Astrocyte of the spinal cord (primary cell): ENCODE measurements at places on chromosomes 6 and 20.
A peak's percentile ranks its signal among the peaks of the same experiment; 100 is the strongest.

- no peak for DNase-seq
Measured at GRCh38 chr20:52279706-52280105, 88.1 kb upstream of the ZFP64 start.

DNA sequence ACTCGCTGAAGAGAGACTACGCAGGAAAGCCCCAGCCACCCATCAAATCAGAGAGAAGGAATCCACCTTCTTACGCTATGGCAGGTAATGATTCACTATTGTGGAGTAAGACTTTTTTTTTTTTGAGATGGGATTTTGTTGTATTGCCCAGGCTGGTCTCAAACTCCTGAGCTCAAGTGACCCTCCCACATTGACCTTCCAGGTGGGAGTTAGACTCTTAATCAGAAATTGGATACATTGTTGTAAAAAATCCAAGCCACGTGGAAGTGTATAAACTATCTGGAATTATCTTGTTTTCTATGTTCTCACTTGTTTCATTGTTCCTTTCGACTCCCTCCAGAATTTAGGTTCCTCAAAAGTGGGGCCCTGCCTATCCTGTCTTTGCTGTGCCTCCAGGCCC is 6.8 kb downstream of the NQO2 start:
- no peak for DNase-seq

- peak; percentile 49 for DNase-seq
Measured at GRCh38 chr6:15551798-15552197, 111.0 kb downstream of the DTNBP1 start.

- DNase-seq: no peak
Measured at GRCh38 chr6:36350082-36350481, 13.4 kb upstream of the BNIP5 start.

GRCh38 chr20:61082720-61083119 is 169.3 kb upstream of the CDH4 start:
- DNase-seq: no peak

GRCh38 chr6:149190224-149190831 is 127.2 kb upstream of the TAB2 start:
- peak; percentile 37 for DNase-seq

GRCh38 chr6:30763618-30764489 is 19.5 kb upstream of the IER3 start:
- DNase-seq: peak; percentile 84

GRCh38 chr6:111921103-111921502 is 47.9 kb upstream of the FYN start:
- no peak for DNase-seq

DNA sequence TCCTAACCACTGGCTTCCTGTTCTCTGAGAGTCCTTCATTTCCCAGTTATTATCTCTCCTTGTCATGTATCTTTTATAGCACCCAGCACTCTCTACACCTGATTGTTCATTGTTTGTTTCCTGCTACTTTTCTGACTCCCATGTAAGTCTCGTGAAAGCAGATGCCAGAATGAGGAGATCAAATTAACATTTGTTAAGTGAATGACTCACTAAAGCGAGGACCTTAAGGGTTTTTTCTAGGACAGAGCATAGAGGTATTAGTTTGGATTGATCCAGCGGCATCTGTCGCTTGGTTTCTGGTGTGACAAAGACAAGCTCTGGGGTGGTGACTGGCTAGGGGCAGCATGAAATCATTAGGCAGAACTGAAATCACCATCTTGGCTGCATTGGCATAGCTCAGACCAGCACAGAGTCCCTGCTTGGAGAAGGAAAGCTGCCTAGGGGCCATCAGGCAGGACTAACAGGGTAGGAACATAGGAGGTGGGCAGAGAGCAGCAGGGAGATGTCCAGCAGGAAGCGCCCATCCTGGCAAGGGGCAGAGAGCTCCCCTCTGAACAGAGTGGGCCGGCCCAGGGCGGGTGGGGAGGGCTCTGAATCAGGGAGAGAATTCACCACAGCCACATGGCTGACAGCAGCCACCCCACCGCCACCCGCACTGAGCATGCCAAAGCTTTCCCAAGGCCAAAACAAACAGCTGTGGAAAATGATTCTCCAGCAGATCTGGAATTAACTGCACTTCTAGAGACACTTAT is 97.1 kb upstream of the CEP85L start:
- peak; percentile 72 for DNase-seq

DNA sequence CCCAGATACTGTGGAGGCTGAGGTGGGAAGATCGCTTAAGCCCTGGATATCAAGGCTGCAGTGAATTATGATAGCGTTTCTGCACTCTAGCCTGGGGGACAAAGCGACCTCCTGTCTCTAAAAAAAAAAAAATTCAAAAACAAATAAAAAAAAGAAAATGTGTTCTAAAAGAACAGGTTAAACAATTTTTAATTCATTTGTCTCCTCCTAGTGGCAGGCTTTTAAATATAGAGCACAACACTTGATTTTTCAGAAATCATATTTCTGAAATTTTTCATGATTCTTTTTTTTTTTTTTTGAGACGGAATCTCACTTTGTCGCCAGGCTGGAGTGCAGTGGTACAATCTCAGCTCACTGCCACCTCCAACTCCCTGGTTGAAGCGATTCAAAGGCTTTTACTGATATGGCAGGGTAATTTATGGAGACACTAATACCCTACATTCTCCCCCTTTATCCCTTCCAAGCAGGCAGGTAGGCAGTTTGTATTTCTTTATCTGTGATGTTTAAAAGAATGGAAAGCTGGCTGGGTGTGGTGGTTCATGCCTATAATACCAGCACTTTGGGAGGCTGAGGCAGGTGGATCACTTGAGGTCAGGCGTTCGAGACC is 8.7 kb upstream of the GTF3C6 start:
- peak; percentile 51 for DNase-seq

- peak; percentile 90 for DNase-seq
Measured at GRCh38 chr6:154301839-154302752, 54.5 kb downstream of the IPCEF1 start.

GRCh38 chr20:9354579-9354978 is 159.8 kb upstream of the LAMP5 start:
- no peak for DNase-seq

DNA sequence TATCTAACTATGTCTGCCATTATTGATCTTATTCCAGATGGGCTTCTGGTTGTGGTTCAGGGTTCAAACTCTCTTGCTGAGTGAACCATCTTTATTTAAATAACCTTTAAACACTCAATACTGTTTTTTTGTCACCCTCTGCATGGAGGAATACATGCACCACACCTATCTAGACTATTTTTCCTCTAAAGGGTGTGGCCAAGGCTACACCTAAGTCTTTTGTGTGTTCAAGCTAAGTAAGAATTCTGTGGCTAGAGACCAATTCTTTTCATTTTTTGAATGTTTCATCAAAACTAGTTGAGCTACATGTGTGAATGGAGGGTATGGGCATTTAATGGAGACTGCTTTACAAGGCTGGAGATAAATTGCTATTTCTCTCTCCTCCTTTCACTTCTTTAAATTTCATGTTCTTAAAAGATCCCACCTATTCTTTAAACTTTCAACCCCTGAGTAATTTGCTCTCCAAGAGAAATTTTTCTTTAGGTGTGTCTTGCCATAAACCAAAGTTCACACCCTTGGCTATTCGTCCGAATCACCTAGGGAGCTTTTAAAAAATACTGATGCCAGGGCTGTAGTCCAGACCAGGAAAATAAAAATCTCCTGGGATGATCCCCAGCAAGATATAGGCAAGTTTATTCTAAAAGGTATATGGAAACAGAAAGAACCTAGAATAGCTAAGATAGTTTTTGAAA is 24.8 kb upstream of the MBOAT1 start:
- DNase-seq: no peak

- DNase-seq: no peak
Measured at GRCh38 chr6:151705993-151706733, 101.3 kb upstream of the ESR1 start.

DNA sequence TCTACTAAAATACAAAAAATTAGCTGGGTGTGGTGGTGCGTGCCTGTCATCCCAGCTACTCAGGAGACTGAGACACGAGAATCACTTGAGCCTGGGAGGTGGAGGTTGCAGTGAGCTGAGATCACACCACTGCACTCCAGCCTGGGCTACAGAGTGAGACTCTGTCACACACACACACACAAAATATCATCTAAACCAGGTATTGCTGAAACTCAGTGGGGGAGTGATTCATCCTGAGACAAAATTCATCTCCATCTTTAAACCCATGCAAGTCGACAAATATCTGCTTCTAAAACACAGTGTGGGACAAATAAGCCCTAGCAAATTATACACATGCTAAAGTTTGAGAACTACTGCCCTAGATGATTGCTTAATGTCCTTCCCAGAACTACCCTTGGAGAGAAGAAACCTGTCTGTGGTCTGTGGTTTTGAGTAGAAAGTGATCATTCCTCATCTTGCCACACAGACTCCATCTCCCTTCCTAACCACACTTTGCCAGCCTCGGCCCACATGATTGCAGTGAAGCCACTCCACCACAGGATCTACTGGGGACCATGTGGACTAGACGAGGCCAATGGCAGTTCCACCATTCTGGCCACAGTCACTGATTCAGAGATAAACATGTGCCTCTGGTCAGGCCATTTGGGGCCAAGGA is 130.3 kb downstream of the OPRM1 start:
- peak; percentile 24 for DNase-seq

- DNase-seq: no peak
Measured at GRCh38 chr6:137870744-137871247, 3.7 kb downstream of the TNFAIP3 start.

GRCh38 chr6:24205020-24205492 is 79.0 kb downstream of the NRSN1 start:
- peak; percentile 51 for DNase-seq

DNA sequence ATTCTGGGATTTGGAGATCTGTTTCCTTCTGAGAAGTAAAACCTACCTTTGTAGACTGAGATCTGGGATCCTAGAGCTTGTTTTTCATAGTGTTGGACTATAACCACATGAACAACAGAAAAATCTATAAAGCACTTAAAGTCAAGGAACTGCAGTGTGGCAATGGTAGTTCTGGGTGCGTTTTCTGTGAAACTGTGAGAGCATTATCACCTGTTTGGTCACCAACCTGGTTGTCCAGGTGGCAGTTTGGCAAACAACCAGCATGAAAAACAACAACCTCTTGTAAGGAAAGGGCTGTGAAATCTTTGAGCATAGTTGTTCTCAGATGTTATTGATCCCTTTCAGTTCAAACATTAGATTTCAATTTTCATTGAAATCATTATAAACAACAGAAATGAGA is 215.8 kb upstream of the CITED2 start:
- DNase-seq: no peak

DNA sequence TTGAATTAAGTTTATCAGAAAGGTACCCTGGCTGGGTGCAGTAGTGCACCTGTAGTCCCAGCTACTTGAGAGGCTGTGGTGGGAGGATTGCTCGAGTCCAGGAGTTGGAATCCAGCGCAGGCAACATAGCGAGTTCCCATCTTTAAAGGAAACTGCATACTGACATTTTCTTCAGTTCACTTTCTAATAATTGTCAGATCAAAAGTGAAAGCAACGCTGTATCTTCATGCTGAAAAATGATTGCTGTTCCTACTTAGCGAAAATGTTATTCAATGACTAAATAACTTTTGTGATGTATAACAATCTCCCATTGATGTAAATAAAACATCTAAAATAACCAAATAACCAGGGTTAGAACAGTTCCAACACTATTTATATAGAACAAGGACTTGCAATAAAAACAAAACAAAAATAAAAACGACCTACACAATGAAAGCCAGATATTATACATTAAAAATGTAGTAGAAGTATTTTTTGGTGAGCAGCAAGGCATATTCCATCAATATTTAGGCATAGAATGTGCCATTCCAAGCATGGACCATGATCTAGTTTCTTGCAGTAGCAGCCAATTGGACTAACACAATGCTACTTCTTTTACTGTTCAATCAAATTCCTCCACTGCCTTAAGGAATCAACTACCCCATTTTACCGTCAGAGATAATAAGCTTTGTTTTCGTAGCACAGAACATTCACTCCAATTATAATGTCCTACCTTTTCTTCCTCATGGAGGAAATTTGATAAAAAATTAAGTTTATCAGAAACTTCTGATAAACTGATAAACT is 1.5 kb downstream of the LATS1 start:
- no peak for DNase-seq

GRCh38 chr20:53302695-53303412 is 290.8 kb downstream of the ZNF217 start:
- DNase-seq: no peak

DNA sequence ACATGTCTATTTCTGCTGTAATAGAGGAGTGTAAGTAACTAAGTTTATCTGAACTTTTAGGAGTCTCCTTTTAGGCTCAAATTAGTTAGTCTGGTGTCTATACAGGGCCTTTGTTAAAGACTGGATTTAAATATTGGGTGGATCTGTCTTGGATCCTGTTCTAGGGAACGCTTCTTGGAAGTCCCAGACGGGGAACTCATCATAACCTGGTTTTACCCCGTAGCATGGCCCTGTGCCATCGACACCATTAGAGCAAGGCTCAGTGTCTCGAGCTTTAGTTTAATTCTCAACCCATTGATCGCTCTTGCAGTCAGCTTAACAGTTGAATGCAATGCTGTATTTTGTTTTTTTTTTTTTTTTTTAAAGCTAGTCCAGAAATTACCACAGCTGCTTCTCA is 89.9 kb downstream of the CARMIL1 start:
- DNase-seq: no peak

DNA sequence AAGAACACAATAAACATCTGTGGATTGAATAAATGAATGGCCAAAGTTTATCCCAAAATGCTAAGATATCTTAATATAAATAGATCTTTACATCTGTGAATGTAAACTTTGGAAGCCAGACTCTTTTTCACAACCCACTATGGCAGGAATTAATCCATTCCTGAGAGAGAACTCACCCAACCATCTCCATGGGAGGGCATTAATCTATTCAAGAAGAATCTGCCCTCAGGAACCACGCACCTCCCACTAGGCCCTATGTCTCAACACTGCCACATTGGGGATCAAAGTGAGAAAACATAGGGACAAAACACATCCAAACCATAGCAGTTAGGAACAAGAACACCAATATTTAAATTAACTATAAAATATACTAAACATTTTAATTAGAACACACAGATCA is 3.4 kb downstream of the UBE3D start:
- peak; percentile 71 for DNase-seq

DNA sequence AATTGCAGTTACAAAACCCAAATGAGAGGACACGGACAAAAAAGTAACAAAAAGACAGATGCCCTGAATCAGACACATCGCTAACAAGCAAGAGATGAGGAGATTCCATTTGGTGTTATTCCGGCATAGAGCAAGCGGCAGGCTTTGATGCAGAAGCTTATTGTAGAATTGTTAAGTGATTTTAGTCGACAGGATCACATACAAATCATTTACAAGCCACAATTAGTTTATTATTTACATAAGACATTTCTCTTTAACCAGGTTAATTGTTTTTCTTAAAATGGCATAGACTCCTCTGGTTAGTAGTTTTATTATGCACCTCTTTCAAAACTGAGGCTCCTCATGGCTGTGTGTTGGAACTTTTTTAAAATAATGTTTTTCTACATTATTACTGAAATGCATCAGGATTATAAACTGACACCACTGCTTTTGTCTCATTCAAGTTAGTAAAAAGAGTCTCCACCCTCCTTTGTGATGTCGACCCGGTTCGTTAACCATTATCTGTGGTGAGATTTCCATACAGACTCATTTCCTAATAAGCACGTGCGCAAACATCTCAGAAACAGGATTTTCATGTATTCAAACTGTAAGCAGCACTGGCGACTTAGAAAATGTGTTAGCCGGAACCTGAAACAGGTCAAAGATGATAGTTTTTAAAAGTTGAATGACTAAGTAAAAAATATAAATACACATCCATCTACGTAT is 119.8 kb downstream of the COL12A1 start:
- DNase-seq: no peak

GRCh38 chr20:60749804-60750602 is 502.1 kb upstream of the CDH4 start:
- no peak for DNase-seq

- peak; percentile 56 for DNase-seq
Measured at GRCh38 chr6:19322691-19323485, 514.3 kb upstream of the ID4 start.
